ENCODE measurements at places on chromosomes 16 and 17.

DNA sequence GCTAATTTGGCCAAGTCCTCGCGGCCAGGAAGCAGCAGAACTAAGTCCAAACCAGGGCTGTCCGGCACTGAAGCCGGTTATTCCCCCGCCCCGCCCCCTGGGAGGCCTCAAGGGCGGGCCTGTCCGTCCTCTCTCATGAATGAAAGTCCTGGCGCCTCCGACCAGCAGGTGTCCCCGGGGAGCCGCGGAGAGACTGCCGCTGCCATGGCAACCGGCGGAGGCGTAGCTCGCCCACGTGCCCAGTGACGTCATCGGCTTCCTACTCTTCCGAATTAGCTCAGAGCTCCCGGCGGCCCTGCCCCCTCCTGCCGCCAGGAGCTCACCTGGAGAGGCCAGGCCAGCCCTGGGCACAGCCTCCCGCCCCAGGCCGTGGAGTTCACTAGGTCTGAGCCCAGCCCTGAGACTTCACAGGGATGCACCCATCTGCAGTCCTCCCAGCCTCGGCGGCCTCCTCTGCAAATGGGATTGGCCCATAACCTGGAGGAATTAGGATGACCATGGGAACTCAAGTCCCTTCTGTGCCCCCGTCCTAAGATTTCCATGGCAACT is 1.3 kb downstream of the SPATA2L start:
- DNase-seq, result peak; percentile 95

- DNase-seq, result no peak
Observed at GRCh38 chr17:21193031-21193430, 20.9 kb downstream of the TMEM11 start.

- DNase-seq, result no peak
Observed at GRCh38 chr17:8725881-8726876, 18.5 kb downstream of the CCDC42 start.

DNA sequence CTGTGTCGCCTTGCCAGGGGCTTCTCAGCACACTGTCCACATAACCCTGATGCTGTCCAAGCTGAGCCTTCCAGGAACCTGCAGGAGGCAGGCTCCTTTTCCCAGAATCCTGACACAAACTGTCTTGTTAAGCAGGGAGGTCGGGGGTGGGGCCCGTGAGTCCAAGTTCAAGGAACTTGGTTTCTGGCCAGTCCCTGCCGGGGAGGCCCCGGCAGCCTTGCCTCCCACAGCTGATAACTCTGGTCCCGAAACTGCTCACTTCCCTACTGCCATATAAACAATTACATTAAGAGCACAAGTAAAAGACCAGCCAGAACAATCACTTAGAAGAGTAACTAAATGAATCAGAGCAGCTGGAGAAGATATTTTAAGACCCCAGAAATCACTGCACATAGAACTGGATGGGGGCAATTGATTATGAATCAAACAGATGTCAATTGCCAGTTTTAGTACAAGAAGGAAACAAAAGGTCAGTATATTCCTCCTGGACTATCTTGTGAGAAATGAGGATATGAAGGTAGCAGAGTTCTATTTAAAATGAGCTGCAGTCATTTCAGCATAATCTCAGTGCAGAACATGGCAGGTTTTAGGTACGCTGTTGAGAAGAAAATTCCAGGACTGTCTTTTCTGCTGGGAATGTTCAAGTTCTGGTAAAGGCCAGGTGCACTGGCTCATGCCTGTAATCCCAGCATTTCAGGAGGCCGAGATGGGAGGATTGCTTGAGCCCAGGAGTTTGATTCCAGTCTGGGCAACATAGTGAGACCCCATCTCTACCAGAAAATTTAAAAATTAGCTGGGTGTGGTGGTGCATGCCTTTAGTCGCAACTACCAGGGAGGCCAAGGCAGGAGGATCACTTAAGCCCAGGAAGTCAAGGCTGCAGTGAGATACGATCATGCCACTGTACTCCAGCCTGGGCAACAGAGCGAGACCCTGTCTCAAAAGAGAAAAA is 169.8 kb downstream of the PITPNC1 start:
- no peak for DNase-seq

DNA sequence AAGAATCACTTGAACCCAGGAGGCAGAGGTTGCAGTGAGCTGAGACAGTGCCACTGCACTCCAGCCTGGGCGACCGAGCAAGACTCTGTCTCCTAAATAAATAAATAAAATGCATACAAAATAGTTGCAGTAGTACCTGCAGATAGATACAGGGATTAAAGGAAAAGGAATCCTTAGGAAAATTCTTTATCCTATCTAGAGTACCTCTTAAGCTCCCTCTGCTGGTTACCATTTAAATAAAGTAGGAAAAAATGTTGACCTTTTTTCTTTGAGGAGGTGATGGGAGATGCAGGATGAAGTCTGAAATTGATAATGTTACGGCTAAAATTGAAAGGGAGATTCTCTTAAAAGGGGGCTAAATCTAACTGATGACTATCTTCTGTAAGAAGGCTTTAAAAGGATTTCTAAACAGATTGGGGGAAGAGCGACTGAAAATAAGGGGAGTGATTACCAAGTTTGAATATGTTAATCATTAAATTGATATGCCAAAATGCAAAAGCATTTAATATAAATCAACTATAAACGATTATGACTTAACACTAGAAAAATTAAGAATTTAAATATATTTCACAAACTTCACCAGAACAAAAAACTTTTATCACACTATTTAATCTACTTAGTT is 29.4 kb downstream of the C16orf87 start:
- DNase-seq, result no peak

- no peak for DNase-seq
Observed at GRCh38 chr17:63523253-63523855, at the start of gene KCNH6. Gene KCNH6, plus strand, starts transcription at chr17:63523358. Its CDS starts 56 bp downstream, at chr17:63523414.

- no peak for DNase-seq
Observed at GRCh38 chr16:84357191-84357651, 11.1 kb upstream of the ATP2C2 start.

- no peak for DNase-seq
Observed at GRCh38 chr17:76996741-76997694, 128.8 kb downstream of the MGAT5B start.
